ENCODE measurements at places on chromosomes 3 and 15. TPM values are rescaled to one million over a fixed set of nuclear protein-coding genes. Genes with fewer than 3 reads are reported as not detected.

The UROC1 gene
- total RNA-seq = not detected

The PPP1R2 gene
- total RNA-seq = 26.9 TPM

The XCR1 gene
- not detected for total RNA-seq

The ALDH1A3 gene
- 1.9 TPM for total RNA-seq

The SHF gene
- total RNA-seq = 3.1 TPM
